ENCODE measurements at places on chromosomes 16 and 17.

DNA sequence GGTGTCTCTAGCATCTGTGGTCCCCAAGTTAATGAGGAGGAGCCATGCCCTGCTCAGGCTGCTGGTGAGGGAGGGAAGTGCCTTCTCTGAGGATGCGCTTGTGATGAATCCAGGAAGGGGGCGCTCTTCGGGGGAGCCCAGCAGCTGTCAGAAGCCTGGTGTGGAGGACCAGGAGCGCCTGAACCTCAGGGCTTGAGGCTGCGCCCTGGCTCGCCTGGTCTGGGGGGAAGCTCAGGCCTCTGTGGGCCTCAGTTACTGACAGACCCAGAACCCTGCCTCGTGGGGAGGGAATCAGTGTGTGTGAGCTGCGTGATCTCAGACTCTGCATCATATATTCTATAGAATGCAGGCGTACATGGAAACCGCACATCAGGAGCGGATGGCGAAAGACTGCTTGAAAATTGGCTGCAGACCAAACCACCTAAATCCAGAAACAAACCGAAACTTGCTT is 126.1 kb downstream of the SEC14L1 start:
- DNase-seq: no peak

- DNase-seq: no peak
Measured at GRCh38 chr17:68600067-68600930, 868 bp downstream of the FAM20A start.

DNA sequence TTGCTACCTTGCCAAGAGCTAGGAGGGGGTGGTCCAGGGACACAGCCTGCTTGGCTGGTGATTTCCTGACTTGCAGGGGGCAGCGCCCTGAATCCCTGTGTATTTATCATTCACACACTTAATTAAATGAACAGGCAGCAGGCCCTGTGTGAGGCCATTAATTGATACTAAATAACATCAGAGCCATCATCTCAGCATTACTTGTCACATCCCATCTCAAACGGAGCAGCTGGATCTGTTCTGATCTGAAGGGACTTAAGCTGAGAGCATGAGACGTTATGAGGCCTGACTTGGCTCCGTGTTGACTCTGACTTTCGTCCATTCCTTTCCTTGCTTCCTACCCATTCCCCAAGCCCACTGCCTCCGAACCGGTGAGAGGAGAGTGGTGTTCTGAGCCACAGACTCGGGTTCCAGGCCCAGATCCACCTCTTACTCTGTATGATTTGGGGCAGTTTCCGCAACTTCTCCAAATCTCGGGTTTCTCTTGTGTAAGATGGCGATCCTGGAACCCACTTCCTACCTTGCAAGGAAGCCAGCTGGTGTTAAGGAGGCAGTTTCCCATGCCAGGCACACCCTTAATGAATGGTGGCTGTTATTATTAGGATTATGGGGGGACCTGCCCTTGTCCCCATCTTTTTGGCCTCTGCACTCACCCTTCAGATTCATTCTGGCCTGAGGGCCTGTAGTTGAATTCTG is 33.8 kb downstream of the CACNA1G start:
- DNase-seq: no peak

- DNase-seq: no peak
Measured at GRCh38 chr17:50533185-50533584, 650 bp downstream of the EPN3 start.

- DNase-seq: no peak
Measured at GRCh38 chr16:85142771-85143211, 30.5 kb upstream of the CIBAR2 start.

GRCh38 chr17:33980193-33980592 is 274.9 kb upstream of the CCL2 start:
- DNase-seq: no peak

DNA sequence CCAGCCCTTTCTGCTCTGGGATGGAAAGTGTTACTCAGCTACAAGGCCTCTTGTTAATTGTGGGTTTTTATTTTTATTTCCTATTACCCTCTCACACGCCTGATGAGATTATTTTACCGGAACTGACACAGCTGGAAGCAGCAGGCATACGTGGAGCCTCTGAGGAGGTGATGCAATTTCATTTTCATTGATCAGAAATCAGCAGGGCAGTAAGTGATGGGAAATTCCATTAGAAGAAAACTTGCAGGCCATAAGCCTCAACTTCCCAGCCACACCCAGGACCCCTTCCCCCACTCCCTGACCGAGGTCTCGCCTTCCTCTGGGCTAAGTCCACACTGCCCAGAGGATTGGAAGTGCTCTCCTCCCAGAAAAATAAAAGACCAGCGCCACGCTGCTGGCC is 69.7 kb downstream of the ZFHX3 start:
- DNase-seq: no peak

DNA sequence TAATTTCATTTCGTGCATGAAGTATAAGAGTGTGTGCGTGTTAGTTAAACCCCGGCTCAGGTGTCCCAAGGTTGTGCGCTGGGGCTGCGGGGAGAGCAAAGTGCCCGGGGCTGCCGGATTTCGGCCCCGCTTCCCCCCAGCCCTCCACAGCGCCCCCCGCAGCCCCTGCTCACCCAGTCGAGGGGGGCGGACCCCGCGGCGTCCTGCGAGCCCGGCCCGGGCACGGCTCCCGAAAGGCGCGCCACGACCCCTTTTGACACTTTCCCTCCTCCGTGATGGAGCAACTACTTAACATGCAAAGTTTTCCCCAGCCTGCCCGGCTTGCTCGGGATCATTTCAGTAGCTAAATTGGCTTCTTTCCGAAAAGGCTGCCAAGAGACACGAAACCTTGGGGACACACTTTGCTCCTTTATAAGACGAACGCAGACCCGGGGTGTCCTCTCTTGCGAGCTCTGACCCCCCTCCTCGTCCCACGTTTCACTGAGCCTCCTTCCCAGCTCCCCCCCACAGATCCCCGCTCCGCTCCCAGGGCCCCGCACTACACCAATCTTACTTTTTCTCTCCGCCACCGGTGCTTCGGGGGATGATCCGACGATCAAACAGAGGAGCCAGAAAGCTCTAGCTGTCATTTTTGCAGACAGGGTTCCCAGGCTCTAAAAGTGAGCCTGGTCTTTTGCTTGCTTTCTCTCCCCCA is 552 bp downstream of the C17orf58 start:
- DNase-seq: no peak

DNA sequence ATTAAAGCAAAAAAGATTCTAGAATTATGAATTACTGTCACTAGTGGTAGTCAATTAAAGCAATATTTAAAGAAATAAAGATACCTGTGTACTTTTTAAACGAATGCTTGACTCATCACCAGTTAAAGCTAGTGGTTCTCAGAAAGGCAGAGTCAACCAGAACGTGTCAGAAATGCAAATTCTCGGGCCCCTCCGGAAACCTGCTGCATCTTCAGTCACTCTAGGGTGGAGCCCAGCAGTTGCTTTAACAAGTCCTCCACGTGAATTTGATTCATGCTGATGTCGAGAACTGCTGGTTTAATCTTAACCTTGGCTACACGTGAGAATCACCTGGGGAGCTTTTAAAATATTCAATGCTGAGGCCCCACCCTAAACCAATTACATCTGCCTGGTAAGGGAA is 169.8 kb upstream of the SDK2 start:
- no peak for DNase-seq

- no peak for DNase-seq
Measured at GRCh38 chr16:84606081-84606875, 11.6 kb downstream of the COTL1 start.

GRCh38 chr16:78742501-78743283 is 643.2 kb downstream of the WWOX start:
- peak; percentile 45 for DNase-seq

DNA sequence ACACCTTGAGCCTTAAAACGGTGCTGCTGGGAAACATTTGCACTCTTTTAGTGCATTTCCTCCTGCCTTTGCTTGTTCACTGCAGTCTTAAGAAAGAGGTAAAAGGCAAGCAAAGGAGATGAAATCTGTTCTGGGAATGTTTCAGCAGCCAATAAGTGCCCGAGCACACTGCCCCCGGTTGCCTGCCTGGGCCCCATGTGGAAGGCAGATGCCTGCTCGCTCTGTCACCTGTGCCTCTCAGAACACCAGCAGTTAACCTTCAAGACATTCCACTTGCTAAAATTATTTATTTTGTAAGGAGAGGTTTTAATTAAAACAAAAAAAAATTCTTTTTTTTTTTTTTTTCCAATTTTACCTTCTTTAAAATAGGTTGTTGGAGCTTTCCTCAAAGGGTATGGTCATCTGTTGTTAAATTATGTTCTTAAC is 4.4 kb downstream of the SOX9 start:
- DNase-seq: no peak

- DNase-seq: no peak
Measured at GRCh38 chr16:600781-601180, 10.9 kb downstream of the RAB40C start.

- peak; percentile 63 for DNase-seq
Measured at GRCh38 chr17:40415390-40415789, 2.3 kb downstream of the TOP2A start.

DNA sequence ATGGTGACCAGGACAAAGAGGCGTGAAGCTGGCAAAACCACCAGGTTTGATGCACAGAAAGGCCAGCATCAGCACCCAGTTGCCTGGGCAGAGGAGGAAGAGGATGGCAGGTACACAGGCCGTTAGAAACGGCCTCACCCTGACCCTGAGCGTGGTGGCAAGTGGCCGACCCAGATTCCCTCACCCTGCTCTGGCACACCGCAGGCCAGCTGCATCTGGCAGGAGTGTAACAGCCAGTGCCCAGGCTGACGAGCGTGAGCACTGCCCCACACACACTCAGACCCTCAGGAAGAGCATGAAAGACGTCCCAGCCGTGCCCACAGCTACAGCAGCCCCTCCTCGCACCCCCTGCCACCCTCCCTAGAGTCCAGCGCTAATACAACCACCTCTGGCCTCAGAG is 82.0 kb downstream of the ANKRD11 start:
- no peak for DNase-seq

GRCh38 chr17:58575511-58575910 is 61.1 kb upstream of the MTMR4 start:
- no peak for DNase-seq

DNA sequence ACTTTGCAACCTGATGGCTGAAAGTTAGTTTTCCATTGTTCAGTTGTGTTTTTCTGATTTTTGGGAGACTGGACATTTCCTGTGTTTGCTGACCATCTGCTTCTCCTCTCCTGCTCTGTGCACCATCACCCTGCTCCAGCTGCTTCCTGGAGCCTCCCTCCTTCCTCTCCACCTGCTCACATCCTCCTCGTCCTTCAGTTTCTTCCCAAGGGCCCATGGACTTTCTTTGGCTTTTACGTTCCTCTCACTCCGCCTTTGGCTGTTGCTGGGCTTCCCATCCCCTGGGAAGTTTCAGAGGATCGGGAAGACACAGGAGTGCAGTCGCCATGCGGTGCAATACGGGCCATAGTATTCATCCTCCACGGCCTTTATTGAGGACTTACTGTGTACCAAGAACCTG is 61.6 kb downstream of the TNFRSF13B start:
- no peak for DNase-seq

DNA sequence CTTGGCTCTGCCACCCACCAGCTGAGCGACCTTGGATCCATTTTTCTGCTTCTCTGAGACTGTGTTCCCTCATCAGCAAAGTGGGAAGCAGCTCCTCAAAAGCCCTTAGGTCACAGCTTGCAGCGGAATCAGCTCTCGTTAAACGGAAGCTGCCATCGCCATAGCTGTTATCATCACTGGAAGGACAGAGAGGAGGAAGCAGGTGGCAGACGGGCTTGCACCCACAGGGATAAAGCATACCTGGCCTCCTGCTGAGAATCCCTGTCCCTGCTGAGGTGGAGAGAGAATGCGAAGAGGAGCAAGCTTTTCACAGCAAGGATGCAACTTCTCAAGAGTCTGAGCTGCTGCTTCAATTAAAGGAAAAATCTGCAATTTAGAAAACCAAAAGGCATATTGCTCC is 106.6 kb downstream of the CLEC16A start:
- DNase-seq: no peak

- DNase-seq: no peak
Measured at GRCh38 chr17:44758414-44759085, at the start of gene ADAM11. TSS of gene ADAM11 (plus strand) at chr17:44758988. CDS start at chr17:44759200, 212 bp downstream.

DNA sequence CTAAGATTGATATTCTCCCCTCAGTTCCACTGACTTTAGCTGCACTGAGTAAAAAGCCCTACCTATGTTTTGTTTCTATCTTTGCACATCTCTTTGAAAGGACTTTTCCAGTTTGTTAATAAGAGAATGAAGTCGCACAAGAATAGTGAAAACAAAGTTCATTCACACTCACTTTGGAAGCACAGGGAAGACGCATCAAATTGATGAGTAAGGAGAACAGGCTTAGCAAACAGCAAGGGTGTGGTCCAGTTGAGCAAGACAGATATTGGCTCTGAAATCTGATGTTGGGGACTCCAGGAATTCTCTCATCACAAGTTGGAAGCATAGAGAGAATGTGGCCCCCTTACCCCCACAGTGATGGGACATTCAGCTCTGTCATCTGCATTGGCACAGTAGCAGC is 221.3 kb downstream of the CDH11 start:
- DNase-seq: no peak

DNA sequence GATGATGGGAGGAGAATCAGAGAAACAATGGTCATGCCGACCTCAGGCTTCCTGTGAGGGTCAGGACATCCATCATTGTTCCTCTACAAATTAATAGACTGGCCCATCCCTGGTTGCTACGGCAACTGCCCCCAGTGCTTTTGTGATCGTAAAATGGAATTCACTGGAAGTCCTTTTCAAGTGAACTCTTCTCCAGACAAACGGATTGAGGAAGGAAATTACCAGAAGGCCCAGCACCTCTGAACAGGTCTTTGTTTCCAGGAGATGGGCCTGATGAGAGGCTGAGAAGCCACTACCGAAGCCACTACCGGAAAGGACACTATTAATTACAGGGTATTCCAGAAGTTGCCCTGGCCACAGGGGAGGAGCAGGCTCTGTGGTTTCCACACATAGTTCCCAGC is 126.0 kb downstream of the MGAT5B start:
- no peak for DNase-seq

DNA sequence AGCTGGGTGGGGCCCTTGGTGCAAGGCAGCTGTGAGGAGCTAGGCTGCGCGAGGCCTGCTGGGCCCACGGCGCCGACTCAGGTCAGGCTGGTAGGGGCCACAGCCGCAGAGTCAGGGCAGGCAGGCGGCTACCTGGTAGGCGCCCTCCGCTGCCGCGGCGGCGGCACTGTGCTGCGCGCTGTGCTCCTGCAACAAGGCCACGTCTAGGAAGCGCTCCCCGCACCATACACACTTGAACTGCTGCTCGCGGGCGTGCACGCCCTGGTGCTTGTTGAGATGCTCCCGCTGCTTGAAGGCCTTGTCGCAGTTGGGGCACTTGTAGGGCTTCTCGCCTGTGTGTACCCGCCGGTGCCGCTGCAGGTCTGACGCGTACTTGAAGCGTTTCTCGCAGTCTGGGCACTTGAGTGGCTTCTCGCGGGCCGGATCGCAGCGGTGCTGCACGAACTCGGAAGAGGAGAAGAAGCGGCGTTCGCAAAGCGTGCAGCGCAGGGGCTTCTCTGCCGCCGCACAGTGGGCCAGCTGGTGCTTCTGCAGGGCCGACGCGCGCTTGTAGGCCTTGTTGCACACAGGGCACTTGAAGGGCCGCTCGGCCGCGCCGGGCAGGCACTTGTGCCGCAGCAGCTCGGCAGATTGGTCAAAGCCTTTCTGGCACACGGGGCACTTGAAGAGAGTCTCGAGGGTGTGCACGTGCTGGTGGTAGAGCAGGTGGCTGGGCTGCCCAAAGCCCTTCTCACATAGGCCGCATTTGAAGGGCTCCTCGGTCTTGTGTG is 3.9 kb downstream of the ZNF319 start:
- no peak for DNase-seq

- DNase-seq: no peak
Measured at GRCh38 chr16:81181013-81181720, 57.3 kb upstream of the BCO1 start.

Measured in T-helper 2 cell (primary cell).